ENCODE measurements at places on chromosomes 2 and 18. TPM values are rescaled to one million over a fixed set of nuclear protein-coding genes. Genes with fewer than 3 reads are reported as not detected.
A peak's percentile ranks its signal among the peaks of the same experiment; 100 is the strongest.

DNA sequence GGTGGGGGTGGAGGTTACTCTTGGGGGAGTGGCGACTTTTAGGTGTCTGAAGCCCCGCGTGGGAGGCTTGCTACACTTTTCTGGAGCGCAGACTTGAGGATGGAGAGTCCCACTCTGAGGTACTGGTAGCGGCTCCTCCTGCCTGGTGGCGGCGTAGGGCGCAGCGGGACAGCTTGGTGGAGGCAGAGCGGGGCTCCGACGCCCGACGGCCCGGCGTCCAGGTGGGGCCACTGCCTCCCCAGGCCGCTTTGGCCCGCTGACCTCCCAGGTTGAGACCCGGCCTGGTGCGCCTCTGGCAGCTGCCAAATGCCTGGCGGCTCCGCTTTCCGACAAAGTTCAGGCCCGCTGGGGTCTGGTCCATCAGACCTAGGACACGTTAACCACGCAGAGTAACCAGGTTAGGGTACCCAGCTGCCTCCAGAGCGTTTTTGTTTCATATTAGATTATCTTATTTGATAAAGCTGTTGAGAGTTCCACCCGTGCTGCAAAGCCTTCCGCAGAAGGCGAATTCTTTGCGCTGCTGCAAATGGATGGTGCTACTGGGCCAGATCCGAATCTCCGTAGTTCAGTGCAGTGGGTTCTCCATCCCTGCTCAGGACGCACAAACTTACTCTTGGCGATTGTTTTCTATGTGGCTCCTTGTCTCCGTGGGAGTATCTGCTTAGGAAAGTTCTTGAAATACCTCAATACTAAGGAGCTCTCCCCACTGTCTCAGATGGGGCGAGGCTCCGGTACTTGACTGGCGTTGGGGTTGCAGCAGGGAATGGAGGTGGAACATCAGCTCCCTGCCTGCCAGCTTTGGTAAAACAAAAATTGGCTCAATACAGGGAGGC lies 405.9 kb downstream of the XIRP2 start:
- no peak for DNase-seq

GRCh38 chr2:209960676-209961630 lies 41.5 kb upstream of the RPE start:
- DNase-seq: peak; percentile 17

- no peak for DNase-seq
Observed at GRCh38 chr2:37367310-37367709, 22.9 kb downstream of the QPCT start.

Gene REG3G
- polyA plus RNA-seq: 0.30 TPM

DNA sequence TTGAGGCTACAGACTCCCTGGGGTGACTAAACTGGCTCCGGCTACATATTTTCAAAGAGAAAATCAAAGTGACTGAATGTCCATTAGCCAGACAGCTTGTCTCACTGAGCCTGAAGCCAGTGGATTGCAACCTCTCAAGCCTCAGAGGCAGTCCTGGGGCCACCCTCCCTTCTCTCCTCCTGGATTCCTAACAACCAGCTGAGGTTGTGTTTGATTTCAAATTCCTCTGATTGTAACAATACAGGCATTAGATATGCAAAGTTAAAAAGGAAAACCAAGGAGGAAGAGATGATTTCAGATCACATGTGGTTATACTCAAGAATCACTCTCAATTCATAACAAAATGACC lies 101.0 kb upstream of the LMAN1 start:
- no peak for DNase-seq

Gene UGT1A6
- 19.9 TPM for polyA plus RNA-seq

DNA sequence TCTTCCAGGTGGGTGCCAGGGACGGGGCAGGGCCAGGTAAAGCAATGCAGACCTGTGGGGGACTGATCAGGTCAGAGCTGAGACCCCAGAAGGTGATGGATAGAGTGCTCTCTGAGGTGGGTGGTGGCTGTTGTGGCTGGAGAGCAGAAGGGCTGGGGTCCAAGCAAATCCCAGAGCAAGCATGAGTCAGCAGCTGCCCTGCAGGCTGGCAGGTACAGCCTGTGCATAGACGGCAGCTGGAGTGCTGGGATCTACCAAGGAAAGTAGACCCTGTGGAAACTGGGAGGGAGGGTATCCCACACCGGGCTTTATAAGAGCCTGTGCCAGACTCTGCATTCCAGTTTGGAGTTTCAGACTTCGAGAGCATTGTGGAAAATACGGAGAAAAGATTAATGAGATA lies 663 bp downstream of the TRIM54 start:
- DNase-seq: no peak

DNA sequence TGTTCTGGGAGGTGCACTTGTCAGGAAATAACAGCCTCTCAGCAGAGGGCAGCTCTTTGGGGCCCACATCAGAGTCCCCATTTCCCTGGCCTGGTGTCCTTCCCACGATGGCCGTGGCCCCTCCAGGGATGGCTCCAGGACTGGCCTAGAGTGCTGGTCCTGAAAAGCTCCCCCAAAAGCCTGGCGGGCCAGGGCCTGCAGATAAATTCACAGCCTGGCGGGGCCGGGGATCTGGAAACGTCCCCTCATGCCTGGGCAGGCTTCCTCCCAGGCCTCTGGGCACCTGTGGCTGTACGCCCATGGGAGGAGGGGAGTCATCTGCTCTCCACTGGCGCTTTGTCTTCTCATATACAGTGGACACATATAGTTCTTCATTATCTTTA lies 52.6 kb upstream of the HS6ST1 start:
- no peak for DNase-seq

- no peak for DNase-seq
Observed at GRCh38 chr2:3242747-3243369, 134.8 kb downstream of the EIPR1 start.

DNA sequence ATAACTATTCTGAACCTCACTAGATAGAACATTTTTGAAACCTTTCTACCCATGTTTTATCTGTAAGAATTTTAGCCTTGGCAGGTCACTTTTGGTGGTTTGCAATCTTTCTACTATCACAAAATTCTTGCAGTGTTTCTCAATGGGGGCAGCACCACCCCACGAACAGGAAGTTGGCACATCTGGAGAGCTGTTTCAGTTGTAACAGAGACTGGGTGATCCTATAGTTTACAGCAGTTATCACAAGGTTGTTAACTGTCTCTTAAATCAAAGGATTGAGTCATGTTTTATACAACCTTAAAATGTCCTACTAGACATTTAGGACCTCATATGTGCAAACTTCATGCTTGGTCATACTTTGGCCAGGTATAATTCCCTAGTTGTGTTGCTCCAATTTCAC lies 829.2 kb downstream of the ERBB4 start:
- no peak for DNase-seq

DNA sequence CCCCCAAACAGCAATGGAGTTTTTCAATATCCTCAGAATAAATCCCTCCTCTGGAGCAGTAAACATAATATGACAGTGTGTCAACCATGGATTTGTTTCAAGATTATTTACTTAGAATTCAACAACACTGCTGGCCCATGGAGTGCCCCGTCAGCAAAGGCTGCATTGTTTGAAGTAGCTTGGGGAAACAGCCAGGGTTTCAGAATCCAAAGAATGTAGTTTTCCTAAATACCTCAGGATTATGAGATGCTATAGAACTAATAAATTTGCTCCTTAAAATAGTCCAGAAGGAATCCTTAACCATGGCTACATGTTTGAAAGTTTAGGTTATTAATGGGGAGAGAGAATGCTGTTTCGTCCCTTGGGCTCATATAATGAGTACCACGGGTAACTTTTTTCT lies 13.1 kb upstream of the CETN1 start:
- no peak for DNase-seq

- no peak for DNase-seq
Observed at GRCh38 chr2:195364015-195364965, 292.7 kb upstream of the SLC39A10 start.

DNA sequence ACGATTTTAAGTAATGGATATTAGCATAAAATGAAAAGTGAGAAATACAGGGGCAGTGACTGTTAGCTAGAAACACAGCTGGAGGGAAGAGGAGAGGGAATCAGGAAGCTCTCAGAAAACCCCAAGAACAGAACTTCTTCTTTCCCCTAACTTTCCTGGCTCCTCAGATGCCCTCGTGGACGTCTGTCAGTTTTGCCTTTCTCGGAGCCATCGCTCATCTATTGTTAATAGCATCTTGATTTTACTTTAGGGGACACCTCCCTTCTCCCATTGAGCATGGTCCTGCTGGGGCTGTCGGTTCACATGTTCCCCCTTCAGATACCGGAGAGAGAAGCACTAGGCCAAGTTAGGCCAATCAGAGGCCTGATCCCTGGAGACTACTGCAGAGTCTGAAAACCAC lies 2.3 kb upstream of the PLEK start:
- no peak for DNase-seq
